ENCODE measurements at places on chromosomes 1 and 21.

DNA sequence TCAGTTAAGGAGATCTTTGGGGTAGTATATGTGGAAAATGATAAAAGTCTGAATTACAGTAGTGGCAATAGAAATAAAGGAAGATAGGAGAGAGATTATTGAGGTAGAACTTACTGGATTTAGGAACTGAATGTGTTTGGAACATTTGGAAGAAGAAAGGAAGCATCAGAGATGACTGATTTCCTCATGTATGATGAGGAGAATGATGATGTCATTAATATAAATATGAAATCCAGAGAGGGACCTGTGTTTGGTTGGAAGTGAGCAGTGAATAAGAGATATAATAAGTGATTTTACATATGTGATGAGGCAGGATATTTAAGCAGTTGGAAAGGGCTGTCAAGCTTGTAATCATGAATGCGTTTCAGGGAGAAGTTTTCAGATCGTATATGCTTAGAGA, 86.3 kb downstream of the SYT14 start:
- no peaks in the 10 kb centered on the region for H3K27me3 ChIP-seq
- no peaks in the 10 kb centered on the region for H3K4me1 ChIP-seq
- no peak overlapping the region for H3K27ac ChIP-seq
- H3K36me3 ChIP-seq, result no peaks in the 10 kb centered on the region

DNA sequence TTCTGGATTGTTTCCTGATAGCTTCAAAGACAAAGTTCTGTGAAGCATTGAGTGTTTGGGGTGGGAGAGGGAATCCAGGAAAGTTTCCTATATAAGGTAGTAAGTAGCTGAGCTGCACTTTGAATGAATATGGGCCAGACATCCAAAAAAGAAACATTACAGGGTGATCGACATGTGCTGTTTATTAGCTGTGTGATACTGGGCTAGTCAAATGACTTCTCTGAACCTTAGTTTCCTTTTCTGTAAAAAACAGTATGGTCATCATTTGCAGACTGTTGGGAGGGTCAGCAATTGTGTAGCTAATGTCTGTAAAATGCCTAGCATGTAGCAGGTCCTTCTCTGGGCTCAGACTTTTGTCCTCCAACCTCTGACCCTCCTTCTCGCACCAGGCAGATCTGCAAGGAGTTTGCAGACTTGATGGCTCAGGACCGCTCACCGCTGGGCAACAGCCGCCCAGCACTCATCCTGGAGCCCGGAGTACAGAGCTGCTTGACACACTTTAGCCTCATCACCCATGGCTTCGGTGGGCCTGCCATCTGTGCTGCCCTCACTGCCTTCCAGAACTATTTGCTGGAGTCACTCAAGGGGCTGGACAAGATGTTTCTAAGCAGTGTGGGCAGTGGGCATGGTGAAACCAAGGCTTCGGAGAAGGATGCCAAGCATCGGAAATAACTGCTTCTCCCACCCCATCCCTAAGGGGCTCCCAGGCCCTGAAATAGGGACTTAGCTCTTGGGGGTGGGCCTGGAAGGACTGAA, 21.1 kb downstream of the TFAP2E start:
- H3K27me3 ChIP-seq, result no peaks in the 10 kb centered on the region
- peaks cover 23% of the 10 kb centered on the region for H3K36me3 ChIP-seq
- peaks cover 4% of the 10 kb centered on the region for H3K4me1 ChIP-seq

DNA sequence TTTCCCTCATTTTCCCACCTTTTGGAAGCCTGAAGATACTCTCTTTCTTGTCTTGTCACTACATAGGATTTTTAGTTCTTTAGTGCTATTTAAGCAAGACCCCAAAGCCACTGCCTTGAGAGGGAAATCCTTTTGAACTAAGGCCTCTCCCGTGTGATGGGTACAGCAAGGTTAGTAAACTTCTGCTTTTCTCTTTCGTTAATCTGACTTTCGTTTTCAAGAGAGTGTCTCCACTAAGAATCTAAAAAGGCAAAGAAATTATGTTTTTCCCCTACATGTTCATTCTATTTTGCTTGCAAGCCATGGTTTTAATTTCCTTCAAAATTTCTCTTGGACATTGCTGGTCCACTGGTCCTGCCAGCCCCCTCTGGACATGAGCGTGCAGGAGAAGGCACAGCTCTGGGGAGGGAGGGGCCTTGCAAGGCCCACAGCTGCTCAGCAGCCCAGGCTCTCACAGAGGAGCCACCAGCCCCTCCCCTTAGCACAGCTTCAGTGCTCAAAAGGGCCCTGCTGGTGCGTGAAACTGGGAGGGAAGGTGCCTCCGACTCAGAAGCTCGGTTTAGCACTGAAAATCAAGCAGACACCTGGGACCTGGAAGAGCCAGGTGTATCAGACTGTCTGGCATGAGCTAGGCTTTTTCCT, 210.9 kb upstream of the GALNT2 start:
- H3K4me1 ChIP-seq, result no peaks in the 10 kb centered on the region
- DNase-seq, result no peak
- H3K27ac ChIP-seq, result no peak overlapping the region
- H3K36me3 ChIP-seq, result no peaks in the 10 kb centered on the region

DNA sequence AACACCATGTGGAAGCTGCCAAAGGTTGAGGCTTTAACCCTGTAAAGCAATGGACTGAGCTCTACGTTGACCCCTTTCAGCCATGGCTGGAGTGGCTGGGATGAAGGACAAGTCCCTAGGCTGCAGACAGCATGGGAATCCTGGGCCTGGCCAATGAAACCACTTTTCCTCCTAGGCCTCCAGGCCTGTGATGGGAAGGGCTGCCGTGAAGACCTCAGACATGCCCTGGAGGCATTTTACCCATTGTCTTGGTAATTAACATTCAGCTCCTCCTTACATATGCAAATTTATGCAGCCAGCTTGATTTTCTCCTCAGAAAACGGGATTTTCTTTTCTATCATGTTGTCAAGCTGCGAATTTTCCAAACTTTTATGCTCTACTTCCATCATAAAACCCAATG, 214.5 kb downstream of the RGS7 start:
- no peak overlapping the region for H3K4me3 ChIP-seq
- no peak overlapping the region for H3K27ac ChIP-seq
- DNase-seq, result no peak
- H3K27me3 ChIP-seq, result no peaks in the 10 kb centered on the region
- H3K36me3 ChIP-seq, result no peaks in the 10 kb centered on the region

DNA sequence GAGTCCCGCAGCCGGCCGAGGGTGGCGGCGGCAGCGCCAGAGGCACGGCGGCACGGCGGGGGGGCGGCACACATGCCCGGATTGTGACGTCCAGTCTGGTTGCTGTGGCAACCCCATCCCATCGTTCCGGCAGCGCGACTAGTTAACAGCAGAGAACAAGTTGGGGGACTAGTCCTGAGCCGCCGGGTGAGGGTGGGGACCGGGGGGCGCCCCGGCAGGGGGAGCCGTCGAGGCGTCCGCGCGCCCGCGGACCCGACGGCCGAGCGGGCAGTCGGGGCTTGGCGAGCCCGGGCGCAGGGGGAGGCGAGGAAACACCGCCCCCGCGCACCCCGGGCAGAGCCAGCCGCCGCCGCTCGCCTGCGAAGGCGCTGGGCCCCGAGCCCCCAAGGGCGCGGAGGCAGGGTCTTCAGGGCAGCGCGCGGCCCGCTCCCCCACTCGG, at the start of gene CHD5:
Gene CHD5, minus strand, starts transcription at position 54 of the 439 bp plus-strand sequence. CDS start 298 bp downstream, outside the sequence.
- H3K4me1 ChIP-seq, result peaks cover 14% of the 10 kb centered on the region
- no peak for DNase-seq
- peaks cover 11% of the 10 kb centered on the region for H3K36me3 ChIP-seq
- H3K4me3 ChIP-seq, result no peak within 1 kb of the TSS
- no peak within 1 kb of the TSS for H3K27ac ChIP-seq

DNA sequence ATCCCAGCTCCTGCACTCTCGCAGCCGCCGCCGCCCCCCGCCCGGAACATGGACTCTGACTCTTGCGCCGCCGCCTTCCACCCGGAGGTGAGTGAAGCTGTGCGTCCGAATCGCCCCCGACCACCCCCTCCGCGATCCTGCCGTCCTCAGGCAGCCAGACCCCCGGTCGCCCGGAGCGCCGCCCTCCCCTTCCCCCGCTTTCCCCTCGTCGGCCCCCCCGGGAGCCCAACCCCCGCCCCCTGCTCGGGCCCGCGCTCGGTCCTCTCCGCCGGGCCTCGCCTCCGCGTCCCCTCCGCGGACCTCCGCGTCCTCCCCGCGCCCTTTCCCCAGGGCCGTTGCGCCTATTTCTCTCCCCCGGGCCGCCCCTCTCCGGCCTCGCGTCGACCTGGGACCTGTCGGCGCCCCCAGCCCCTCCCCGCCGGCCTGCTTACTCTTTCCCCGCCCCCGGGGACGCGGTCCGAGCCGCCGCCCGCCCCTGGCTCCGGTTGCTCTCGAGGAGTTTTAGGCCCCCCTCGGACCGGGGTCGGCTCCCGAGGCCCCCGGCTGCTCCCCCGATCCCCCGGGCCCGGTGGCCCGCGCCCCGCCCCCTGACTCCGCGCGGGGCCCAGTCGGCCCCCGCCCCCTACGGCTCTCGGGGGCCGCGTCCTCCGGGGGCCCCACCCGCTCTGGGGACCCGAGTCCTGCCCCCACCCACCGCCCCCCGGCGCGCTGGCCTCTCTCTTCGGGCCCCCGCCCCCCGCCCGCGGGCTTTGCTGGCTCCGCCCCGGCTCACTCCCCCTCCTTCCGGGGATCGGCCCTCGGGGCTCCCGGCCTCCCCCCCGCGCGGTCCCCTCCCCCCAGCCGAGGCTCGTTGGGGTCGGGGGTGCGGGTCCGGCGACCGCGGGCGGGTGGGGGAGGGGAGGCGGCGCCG, 743 bp downstream of the PHF13 start:
- peak overlapping the region; percentile 97 for H3K4me3 ChIP-seq
- DNase-seq, result peak; percentile 95
- H3K36me3 ChIP-seq, result peaks cover 31% of the 10 kb centered on the region
- H3K27me3 ChIP-seq, result no peaks in the 10 kb centered on the region
- H3K27ac ChIP-seq, result peak overlapping the region; percentile 93

GRCh38 chr1:99445486-99445885, 181.2 kb downstream of the PLPPR4 start:
- no peak overlapping the region for H3K4me3 ChIP-seq
- H3K27me3 ChIP-seq, result no peaks in the 10 kb centered on the region
- no peak for DNase-seq

DNA sequence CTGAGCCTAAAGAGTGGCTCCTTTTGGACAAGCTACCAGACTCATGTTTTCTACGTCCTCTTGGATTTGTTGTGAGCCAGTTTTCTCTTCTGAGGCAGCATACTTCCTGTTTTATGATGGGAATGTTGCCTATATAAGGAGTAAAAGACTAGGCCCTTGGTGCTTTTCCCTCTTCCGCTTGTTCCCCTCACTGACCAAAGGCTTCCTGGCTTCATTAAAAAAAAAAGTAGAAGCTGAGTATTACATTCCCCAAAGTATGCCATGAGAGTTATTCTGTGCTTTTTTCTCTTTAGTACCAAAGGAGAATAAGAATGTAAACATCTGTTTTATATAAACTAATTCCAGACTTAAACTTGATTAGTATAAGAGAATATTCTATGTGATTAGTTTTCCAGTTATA, 6.5 kb upstream of the HMCN1 start:
- no peaks in the 10 kb centered on the region for H3K4me1 ChIP-seq
- no peak for DNase-seq
- no peaks in the 10 kb centered on the region for H3K36me3 ChIP-seq
- H3K27ac ChIP-seq, result no peak overlapping the region
- no peak overlapping the region for H3K4me3 ChIP-seq

- DNase-seq, result no peak
- H3K27me3 ChIP-seq, result peaks cover 7% of the 10 kb centered on the region
- H3K4me1 ChIP-seq, result peaks cover 7% of the 10 kb centered on the region
- H3K4me3 ChIP-seq, result no peak overlapping the region
- H3K36me3 ChIP-seq, result no peaks in the 10 kb centered on the region
These were observed 377.8 kb downstream of the MATN1 start for GRCh38 chr1:30345491-30346130.

GRCh38 chr1:18540136-18540765, 59.5 kb downstream of the KLHDC7A start:
- no peaks in the 10 kb centered on the region for H3K4me1 ChIP-seq
- H3K27me3 ChIP-seq, result peaks cover 70% of the 10 kb centered on the region
- no peaks in the 10 kb centered on the region for H3K36me3 ChIP-seq
- no peak overlapping the region for H3K27ac ChIP-seq

- peak; percentile 89 for DNase-seq
- peak overlapping the region; percentile 46 for H3K4me3 ChIP-seq
- peaks cover 12% of the 10 kb centered on the region for H3K4me1 ChIP-seq
- no peaks in the 10 kb centered on the region for H3K36me3 ChIP-seq
- peaks cover 15% of the 10 kb centered on the region for H3K27me3 ChIP-seq
These were observed 89.7 kb downstream of the DMRTA2 start for GRCh38 chr1:50333595-50333974.

- no peak overlapping the region for H3K4me3 ChIP-seq
- H3K4me1 ChIP-seq, result no peaks in the 10 kb centered on the region
- no peak for DNase-seq
- H3K36me3 ChIP-seq, result no peaks in the 10 kb centered on the region
These were observed 102.9 kb downstream of the GABPA start for GRCh38 chr21:25837533-25838265.

DNA sequence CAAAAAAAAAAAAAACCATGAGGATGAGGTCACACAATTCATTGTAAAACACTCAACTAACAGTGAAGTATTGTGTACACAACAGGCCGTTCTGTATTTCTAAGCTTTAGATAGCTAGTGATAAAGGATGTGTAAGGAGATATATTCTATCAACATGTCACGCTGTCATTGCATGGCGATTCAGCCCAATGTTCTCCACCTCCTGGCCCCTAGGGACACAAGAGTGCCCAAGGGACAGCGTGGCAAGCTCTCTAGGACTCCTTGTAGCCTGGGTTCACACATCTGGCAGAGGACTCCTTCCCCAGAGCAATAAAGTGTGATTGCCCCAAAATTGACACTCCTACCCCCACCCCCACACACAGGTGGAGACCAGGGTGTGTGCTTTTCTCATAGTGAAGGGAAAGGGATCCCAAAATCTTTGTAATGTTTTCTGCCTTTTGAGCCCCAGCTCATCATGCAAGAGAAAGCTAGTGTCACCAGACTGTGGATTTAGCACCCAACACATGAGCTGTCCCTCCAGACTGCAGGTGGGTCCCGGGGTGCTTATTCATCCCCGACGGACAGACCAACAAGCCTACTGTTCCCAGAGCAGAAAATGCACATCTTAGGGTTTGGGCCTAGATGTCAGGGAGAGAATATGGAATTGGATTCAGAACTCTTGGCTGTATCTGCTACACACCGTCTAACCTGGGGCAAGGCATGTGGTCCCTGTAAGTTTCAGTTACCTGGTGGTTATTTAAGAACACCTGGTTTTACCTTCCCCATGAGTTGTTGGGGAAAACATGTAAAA, 11.5 kb downstream of the TMPRSS3 start:
- no peak for DNase-seq
- peaks cover 11% of the 10 kb centered on the region for H3K27me3 ChIP-seq
- no peak overlapping the region for H3K4me3 ChIP-seq
- no peaks in the 10 kb centered on the region for H3K36me3 ChIP-seq

- H3K27ac ChIP-seq, result no peak overlapping the region
- no peak overlapping the region for H3K4me3 ChIP-seq
- H3K27me3 ChIP-seq, result peaks cover 69% of the 10 kb centered on the region
These were observed 9.2 kb upstream of the LAD1 start for GRCh38 chr1:201408176-201408833.

- peaks cover 42% of the 10 kb centered on the region for H3K27me3 ChIP-seq
- no peak overlapping the region for H3K27ac ChIP-seq
- no peaks in the 10 kb centered on the region for H3K36me3 ChIP-seq
- H3K4me1 ChIP-seq, result no peaks in the 10 kb centered on the region
- no peak for DNase-seq
These were observed 72.5 kb upstream of the PAXBP1 start for GRCh38 chr21:32844076-32844475.

- no peaks in the 10 kb centered on the region for H3K27me3 ChIP-seq
- H3K4me1 ChIP-seq, result no peaks in the 10 kb centered on the region
- H3K4me3 ChIP-seq, result no peak overlapping the region
- no peaks in the 10 kb centered on the region for H3K36me3 ChIP-seq
- no peak for DNase-seq
These were observed 467.8 kb downstream of the LMO4 start for GRCh38 chr1:87796471-87796901.

GRCh38 chr1:177915641-177916040, 54.2 kb downstream of the SEC16B start:
- no peak overlapping the region for H3K27ac ChIP-seq
- H3K4me3 ChIP-seq, result no peak overlapping the region
- no peaks in the 10 kb centered on the region for H3K36me3 ChIP-seq
- no peaks in the 10 kb centered on the region for H3K4me1 ChIP-seq
- DNase-seq, result no peak
- H3K27me3 ChIP-seq, result no peaks in the 10 kb centered on the region
